MCF 10A (cell line): ENCODE measurements at places on chromosomes 2 and 18. TPM values are rescaled to one million over a fixed set of nuclear protein-coding genes. Genes with fewer than 3 reads are reported as not detected.

Gene KIF5C
- total RNA-seq: 0.10 and 0.21 TPM in 2 replicates

Gene TUBB8B
- total RNA-seq: not detected in 2 replicates

Gene ZAP70
- total RNA-seq: not detected in 2 replicates

Gene SPP2
- total RNA-seq: not detected in 2 replicates

Gene MC2R
- not detected in 2 replicates for total RNA-seq

Gene AKAIN1
- not detected in 2 replicates for total RNA-seq

Gene STEAP3
- 23.8 and 25.0 TPM in 2 replicates for total RNA-seq

Gene HSBP1L1
- 46.6 and 49.4 TPM in 2 replicates for total RNA-seq

Gene CYTIP
- total RNA-seq: 0.19 TPM in 1 of 2 replicates, not detected in the other

Gene LIMS4
- 1.5 and 1.7 TPM in 2 replicates for total RNA-seq

Gene FIGN
- 9.0 and 11.7 TPM in 2 replicates for total RNA-seq

Gene SF3B6
- 141 and 180 TPM in 2 replicates for total RNA-seq

Gene UGT1A8
- total RNA-seq: not detected in 2 replicates

Gene LHCGR
- not detected in 2 replicates for total RNA-seq

Gene ANKRD62
- not detected in 2 replicates for total RNA-seq

Gene SLC8A1
- 1.6 and 1.7 TPM in 2 replicates for total RNA-seq

Gene QPCT
- total RNA-seq: not detected in 2 replicates

GRCh38 chr2:38948995-38949394 lies 59.3 kb downstream of the ARHGEF33 start:
- no peak for DNase-seq

GRCh38 chr2:145413261-145414030 lies 893.5 kb upstream of the ZEB2 start:
- DNase-seq: no peak

DNA sequence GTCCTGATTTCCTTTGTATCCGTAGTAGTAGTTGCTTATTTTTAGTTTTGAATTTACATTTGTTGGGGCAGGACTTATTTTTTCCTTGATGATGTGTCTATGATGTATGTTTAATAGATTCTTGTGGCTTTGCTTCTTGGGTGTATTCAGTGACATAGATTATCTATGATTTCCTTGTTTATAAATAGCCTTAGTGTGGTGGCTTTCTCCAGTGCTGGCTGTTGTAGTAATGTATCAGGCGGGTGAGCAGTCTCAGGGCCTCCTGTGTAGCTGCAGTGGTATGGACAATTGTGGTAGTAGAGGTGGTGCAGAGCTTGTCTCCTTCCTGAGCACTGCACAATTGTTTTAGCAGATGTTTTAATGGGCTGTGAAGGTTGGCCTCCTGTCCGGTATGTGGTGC lies 60.5 kb downstream of the SMCHD1 start:
- no peak for DNase-seq

DNA sequence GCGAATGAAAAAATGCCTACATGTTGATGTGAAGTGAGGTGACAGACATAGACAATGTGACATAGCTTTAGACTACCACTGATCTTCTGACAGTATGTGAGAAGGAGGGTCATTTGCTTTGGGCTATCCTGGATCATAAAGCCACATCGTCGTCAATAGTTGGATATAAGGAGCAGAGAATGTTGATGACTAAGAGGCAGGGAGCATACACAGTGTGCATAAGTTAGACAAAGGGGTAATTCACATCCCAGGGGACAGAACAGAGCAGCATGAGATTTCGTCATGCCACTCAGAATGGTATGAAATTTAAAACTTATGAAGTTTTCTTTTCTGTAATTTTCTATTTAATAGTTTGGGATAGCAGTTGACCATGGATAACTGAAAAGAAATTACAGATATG lies 403.2 kb downstream of the DSC3 start:
- no peak for DNase-seq

GRCh38 chr2:217113491-217113890 lies 253.6 kb upstream of the TNP1 start:
- DNase-seq: no peak

GRCh38 chr18:70762812-70763211 lies 474.0 kb downstream of the SOCS6 start:
- DNase-seq: no peak

- no peak for DNase-seq
These were observed 25.8 kb downstream of the KCNJ3 start for GRCh38 chr2:154724194-154724797.

DNA sequence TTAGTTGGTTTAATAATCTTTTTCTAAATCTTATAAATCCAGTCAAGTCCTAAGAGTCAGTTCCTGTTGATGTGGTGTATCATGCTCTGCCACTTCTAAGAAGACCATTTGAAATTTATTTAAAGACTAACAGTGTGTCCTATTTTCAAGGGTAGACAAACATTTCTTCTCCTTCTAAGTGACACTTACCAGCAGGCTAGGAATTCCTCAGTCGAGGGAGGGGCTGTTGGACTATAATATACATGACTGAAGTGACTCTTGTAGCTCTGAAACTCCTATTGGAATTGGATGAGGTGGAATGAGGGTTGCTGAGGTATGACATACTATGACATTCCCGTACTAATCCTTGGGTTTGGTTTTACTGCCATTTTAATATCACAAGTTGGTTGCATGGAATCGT lies 30.6 kb downstream of the ITGB6 start:
- no peak for DNase-seq

DNA sequence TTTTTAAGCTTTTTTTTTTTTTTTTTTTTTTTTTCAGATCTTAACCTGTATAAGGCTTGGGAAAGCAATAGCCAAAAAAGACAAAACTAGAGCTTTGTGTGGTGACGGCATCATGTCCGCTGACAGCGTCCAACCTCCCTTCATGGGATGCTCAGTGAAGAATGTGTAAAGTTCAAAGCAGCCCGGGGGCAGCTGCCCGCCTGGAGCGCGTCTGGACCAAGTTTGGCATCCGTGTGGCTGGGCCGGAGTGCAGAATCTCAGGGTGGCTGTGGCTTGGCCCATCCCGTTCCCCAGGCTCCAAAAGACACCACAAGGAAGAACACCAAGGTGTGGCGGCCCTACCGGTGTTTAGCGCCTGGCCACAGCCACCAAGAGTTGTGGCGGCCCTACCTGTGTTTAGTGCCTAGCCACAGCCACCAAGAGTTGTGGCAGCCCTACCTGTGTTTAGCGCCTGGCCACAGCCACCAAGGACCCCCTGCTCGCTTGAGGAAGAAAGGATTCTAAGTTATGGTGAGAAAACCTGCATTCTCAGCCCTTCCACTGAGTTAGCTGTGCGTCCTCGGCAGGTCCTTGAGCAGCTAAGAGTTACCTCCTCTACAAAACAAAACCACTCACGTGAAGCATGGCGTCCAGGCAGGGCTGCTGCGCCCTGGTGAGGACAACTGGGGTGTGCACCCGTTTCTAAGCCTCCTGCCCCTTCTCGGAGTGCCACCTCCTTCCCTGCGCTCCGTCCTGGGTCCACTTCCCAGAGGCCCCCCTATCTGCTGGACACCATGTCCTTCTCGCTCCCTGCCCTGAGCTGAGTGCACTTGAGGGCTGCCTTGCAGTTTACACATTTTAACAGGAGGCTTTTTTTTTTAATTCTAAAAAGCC lies 103.6 kb upstream of the SALL3 start:
- no peak for DNase-seq

DNA sequence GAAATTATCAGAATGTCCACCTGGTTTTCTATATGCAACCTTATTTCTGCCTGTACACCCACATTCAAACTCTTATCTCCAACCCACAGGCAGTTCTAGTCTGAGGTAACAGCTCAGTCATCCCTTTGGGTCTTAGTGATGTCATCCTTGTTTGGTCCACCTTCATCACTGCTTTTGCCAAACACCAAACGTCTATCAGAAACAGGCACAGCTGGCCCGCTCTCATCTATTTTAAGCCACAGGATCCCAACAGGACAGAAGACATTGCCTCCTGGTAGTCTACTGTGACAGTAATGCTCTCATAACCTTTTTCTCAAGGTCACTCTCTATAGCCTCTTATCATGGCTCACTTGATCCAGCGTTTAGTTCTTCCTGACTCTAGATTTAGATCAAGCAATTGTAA lies 99.0 kb upstream of the CHAC2 start:
- DNase-seq: no peak

GRCh38 chr2:201433394-201433995 lies 17.8 kb downstream of the TRAK2 start:
- no peak for DNase-seq

DNA sequence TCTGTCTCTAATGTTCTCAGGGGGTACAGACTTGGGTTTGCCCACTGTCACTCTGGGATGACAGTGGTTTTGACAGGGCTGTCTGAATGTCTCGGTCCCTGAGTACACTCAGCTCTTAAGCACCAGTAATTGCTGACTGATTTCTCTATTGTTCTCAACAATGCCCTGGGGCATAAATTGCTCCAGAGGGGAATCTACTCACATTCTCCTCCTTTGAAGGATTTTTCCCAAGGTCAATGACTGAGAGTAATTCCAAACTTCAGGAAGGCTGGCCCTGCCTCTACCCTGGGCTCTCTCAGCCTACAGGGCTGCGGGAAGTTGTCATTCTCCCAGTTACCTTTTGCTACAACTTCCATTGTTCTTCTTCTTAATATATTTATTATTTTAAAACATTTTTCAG lies 36.5 kb downstream of the MC2R start:
- peak; percentile 33 for DNase-seq

- peak; percentile 27 for DNase-seq
These were observed 8.6 kb downstream of the CABLES1 start for GRCh38 chr18:23143815-23144261.

- DNase-seq: no peak
These were observed 205.1 kb downstream of the NDUFA10 start for GRCh38 chr2:239819974-239820555.

DNA sequence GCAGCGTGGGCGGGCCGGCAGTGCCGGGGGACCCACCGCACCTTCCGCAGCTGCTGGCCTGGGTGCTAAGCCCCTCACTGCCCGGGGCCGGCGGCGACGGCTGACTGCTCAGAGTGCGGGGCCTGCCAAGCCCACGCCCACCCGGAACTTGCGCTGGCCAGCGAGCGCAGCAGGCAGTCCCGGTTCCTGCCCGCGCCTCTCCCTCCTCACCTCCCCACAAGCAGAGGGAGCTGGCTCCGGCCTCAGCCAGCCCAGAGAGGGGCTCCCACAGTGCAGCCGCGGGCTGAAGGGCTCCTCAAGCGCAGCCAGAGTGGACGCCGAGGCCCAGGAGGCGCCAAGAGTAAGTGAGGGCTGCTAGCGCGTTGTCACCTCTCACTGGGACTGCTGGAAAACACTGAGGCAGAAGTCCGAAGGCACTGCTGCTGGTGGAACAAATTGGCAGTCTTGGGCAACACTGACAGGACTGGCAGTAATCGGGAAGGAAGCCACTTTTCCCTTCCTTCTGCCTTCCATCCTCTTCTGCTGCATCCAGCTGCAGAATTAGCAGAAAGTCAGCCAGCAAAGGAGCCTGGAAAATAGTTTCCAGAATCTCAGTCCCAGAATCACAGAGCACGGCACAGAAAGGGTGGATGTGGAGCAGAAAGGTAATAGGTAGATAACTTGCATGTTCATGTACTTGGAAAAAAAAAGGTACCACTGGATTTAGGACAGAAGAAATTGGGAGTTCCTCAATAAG lies 179.4 kb upstream of the FN1 start:
- DNase-seq: no peak

DNA sequence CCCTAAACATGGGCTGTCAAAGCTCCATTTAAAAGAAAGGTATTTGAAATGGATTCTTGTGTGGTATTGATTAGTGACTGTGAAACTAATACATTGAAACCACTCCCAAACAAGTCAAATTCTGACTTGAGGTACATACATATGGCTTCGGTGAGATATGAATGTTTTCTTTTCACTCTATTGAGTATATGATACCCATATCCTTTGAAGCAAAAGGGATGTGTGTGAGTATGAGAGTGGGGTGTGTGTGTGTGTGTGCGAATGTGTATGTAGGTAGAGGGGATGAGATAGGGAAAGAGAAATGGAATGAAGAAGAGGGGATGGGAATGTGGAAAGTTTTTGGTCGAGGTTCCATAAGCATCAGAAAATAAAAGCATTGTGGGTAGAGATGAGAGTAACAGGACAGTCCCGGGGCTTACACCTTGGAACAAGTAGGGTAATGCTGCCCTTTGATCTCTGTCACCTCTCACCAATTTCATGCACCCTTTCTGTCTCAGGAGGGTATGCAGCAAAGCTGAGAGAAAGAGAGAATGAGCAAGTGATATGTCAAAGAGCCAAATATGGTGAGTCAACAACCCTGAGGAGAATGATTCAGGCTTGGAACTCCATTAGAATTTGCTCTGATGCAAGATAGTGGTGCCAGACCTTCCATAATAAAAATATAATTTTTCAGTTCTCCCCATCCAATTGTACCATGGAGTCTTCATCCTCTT lies 64.0 kb upstream of the ZEB2 start:
- peak; percentile 87 for DNase-seq

GRCh38 chr18:78125206-78125896 lies 854.3 kb upstream of the SALL3 start:
- DNase-seq: no peak

- DNase-seq: no peak
These were observed 57.7 kb downstream of the PDCL3 start for GRCh38 chr2:100620481-100620880.

DNA sequence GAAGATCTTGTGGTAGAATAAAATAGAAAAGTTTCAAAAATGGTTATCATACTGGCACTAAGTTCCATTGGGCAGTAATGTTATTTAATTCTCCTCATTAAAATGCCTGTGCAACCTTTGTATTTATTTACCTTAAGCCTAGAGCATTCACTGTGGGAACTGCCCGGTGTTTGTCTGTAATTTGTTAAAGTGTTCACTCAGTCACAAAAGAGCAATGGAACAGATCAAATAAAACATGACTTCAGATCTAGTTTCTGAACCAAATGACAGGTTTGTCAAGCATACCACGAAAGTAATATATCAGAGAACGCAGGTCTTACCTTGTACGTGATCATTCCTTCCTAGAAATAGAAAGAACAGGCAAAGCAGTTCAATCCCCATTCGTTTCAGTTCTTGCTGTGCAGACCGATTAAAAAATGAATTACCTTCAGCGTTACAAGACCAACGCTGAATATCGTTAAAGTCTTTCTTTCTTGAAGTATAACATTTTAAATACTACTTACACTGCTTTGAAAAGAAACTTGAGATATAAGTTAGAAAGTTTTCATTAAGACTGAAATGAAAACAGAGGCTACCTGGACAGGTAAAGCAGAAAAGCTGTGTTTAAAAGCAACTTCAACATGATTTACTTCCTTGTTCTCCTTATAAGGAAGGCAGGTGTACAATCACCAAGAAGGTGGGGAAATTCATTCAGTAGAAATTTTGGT lies at the start of gene ITGB6:
ITGB6 (minus strand) TSS at position 590 of the 707 bp plus-strand sequence; CDS start at position 381, 209 bp downstream.
- no peak for DNase-seq

- peak; percentile 62 for DNase-seq
These were observed 232.8 kb downstream of the GRB14 start for GRCh38 chr2:164388511-164388910.

DNA sequence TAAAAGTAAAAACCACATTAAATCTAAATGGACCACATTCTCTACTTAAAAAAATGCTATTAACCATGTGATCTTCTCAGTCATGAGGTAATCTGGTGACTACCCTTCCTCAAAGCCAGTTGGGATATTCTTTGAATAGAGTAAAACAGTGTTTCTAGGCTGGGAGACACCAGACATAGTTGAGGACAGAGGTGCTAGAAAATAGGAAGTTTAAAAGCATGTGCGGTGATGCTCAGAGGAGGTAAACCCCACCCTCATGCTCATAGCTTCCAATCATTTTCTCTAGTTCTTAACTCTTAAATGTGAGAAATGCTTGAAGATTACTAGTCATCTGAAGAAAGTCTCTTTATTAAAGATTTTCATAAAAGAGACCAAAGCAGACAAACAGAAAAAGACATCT lies 30.7 kb upstream of the ELAC1 start:
- DNase-seq: no peak
